D721Med (cell line): ENCODE measurements at places on chromosomes 1 and 21.

DNA sequence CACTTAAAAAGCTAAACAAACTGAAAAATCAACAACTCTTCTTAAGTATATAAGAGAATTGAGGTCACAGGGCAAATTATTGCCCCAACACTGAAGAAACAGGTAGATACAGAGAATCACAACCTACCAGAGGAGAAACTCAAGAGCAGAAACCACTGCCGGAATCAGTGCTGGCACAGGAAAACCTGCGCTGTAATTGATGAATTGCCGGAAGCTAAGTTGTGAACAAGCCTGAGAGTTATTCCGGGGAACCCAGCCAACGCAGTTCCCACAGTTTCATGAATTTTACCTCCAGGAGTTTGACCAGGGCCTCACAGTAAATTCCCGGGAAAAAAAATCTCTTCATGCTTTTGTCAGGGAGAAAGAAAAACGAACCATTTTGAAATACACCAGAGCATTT, 657.1 kb upstream of the BRINP3 start:
- no peak for DNase-seq

DNA sequence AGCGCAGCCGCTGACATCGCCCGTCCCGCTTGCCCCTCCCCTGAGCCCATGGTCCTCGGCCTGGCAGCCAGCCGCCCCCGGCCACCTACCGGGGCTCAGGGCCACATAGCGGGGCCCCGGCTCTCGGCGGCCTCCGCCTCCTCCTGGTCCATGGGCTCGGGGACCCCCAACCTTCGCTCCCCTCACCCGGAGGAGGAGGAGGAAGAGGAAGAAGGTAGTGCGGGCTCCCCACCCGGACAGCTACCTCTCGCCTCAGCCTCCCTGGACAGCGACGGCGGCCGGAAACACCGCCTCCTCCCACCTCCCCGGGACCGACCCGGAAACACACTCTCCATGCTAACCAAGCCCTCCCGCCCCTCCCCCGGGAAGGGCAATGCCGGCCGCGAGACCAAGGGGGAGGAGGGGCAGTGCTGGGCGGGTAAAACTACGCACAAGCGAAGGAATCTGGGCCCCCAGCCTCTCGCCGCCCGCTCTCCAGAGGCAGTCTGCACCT, at the start of gene KIAA0319L:
Gene KIAA0319L (minus strand): TSS at position 286 of the 493 bp plus-strand sequence. CDS start 2,912 bp downstream, outside the sequence.
- peak; percentile 76 for DNase-seq

GRCh38 chr1:61130338-61131000, 48.1 kb downstream of the NFIA start:
- no peak for DNase-seq

DNA sequence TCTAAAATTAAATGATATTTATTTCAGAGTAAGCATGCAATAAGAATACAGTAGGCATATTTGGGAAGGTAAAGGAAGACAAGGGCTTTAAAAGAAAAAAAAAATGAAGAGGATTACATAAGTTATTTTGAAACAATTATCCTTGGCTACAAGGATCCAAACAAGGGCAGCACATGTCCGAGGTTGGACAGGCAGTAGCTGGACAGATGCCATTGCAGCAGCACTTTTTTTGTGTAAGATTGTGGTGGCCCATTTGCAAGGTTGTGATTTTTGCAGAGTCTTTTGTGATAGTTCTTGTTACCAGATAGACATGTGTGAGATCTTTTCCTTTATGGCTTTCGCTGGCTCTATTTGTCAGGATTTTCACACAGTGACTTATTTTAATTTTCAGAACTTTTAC, 89.4 kb upstream of the COG2 start:
- no peak for DNase-seq

DNA sequence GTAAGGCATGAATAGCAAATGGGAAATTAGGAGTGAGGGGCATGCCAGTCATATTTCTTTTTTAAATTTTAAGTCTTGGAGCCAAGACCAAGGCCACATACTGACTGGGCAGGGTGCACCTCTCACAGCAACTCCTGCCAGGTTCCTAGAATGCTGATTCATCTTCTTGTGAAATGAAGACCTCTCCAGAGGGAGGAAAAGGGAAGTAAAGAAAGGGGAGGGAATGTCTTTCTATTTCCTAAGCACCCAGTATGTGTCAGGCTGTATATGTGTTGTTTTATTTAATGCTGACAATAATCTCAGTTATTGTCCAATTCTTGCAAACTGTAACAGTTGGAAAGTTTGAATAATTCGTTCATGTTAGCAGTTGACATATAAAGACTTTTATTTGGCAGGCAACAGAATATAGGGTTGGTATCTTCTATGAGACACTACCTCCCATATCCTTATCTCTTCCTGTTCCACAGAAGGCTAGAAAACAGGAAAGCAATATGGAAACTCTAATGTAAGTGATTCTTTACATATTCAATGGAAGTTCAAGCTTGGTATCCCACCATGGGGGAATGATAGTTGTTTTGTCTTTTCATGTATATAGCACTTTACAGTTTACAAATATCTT, 259.1 kb upstream of the USP24 start:
- no peak for DNase-seq

DNA sequence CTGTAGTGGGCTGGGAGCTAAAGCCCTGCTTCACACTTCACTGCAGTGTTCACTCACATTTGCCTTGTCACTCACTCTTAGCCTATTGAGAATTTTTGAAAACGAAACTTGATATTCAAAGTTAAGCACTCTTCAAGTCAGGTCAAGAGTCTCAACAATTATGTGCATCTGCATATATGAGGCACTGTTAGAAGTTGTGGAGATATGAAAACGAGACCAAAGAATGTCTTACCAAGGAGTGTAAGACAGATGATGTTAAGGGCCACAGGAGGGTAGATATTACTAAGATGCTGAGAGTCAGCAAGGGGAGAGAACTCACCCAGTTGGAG, 64.7 kb upstream of the GJA8 start:
- no peak for DNase-seq

DNA sequence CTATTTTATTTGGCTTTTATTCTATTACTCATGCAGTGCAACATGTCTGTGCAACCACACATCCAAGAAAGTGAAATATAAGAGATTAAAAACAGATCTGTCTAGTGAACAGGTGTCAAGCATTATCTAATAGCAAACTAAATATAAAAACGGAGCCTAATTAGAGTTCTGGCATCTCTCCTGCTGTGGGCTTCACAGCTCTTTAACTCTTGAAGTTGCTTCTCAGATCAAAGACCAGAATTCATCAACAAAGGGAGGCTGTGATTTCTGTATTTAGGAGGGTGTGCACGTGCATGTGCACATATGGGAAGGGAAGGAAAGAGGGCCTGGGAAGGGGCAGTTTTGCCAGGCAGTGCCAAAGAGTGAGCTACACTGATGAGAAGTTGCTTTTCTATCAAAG, 81.0 kb downstream of the MIS18A start:
- no peak for DNase-seq

DNA sequence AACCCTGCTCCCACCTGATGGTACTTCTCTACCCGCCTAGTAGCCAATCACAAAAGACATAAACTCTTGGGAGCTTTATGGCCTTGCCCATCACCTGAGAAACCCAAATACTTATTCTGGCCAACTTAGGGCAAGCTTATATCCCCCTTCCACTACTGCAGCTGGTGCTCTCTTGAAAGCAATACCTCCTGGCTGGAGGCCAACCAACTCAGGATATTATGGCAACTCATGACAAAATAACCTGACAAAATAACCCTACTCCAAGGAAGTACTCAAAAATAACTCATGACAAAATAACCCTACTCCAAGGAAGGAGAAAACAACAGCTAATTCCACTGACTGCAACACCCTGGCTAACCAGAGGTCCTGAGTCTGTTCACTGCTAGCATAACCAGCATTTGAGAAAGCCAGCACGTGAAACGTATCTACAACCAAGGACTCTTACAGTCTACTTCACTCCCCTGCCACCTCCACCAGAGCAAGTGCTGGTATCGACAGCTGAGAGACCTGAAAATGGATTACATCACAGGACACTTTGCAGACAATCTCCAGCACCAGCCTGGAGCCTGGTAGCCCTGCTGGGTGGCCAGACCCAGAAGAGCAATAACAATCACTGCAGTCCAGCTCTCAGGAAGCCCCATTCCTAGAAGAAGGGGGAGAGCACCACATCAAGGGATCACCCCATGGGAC, 179.9 kb downstream of the COL24A1 start:
- no peak for DNase-seq

DNA sequence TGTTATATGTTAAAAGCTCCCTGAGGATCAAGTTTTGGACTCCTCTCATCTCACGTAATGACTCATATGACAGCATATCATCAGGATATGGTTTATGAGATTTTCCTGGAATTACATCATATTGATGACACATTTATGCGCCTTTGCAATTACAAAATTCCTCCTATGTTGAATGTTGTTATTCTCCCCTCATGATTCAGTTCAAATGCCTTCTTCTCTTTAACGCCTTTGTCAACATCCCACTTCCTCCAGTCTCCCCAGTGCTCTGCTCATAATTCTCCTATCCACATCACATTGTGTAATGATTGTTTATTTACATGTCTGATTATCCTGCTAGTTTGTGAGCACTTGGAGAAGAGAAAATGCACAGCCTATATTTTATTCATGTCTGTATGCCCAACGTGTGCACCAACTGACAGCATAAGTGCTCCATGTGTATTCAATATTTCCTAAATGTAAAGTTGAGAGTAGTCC, 80.9 kb upstream of the BACH1 start:
- no peak for DNase-seq

- no peak for DNase-seq
Measured at GRCh38 chr1:46446646-46447498, 42.8 kb upstream of the DMBX1 start.

DNA sequence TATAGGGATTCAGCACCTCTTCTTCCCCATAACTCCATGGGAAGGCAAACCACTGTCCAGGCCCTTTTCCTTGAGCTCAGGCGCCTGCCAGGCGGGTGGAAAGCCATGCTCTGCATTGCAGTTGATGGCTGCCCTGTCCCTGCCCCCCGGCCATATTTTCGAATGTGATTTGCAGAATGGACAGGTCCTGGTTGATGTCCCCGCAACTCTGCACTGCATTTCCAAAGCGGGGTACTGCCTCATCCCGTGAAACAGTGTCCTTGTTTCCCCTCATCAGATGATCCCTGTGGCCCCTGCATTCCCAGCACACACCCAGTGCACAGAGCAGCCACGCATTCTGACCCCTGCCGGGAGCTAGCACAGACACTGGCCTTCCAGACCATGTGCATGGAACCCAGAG, 33.7 kb upstream of the SCMH1 start:
- DNase-seq: no peak

GRCh38 chr1:11952455-11953109, 18.1 kb downstream of the PLOD1 start:
- DNase-seq: no peak

- DNase-seq: no peak
Measured at GRCh38 chr21:23398726-23399125, 2208.6 kb downstream of the MRPL39 start.

DNA sequence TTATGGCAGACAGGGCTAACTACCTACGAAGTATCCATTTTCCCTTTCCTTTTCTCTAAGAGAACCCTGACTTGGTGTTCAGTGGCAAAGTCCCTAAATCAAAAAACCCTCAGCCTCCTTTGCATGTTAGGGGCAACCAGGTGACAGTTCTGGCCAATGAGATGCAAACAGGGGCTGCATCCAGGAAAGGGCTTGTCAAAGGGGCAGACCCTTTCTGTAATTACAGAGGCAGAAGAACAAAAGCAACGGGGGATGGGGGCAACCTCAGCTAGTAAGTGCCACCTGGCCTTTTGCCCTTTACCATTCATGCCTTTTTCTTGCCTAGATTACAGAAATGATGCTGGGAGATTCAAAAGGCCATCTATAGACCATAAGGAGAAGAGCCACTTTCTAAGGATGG, 34.4 kb downstream of the GLUL start:
- no peak for DNase-seq

GRCh38 chr1:14340002-14340785, 258.3 kb upstream of the KAZN start:
- DNase-seq: no peak

DNA sequence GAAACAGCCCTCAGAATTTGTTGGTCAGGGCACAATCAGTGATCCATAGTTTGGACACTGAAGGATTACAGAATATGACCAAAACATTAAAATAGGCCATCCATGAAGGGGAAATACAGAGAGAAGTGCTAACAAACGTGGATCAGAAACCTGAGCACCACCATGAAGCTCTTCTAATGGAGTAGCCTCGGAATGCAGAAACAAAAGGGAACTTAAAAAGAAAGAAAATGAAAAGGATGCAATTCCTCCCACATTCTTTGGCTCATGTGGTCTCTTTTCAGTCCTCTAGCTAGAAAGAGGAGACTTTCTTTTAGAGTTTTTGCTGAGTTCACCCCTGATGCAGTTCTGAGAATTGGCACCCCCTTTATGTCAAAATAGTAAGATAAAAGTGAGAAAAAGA, 989.8 kb upstream of the B3GALT2 start:
- DNase-seq: no peak

- no peak for DNase-seq
Measured at GRCh38 chr1:68278221-68278620, 45.9 kb upstream of the WLS start.

DNA sequence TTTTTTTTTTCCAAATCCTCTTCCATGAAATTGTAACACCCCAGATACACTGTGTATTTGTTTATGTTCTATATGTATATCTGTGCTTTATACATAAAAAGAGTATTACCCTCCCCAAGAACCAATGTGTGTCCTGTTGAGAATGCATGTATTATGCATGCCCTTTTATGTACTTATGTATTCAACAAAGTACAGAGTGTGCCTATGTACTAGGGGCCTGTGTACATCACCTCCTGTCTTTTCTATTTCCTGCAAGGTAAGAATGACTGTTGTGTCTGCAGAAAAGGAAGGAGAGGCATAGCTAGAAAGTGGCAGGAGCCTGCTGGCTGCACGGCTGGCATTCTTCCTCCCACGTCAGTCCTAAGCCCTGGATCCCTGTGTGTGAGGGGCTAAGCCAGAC, 7.0 kb downstream of the TMEM61 start:
- DNase-seq: no peak

DNA sequence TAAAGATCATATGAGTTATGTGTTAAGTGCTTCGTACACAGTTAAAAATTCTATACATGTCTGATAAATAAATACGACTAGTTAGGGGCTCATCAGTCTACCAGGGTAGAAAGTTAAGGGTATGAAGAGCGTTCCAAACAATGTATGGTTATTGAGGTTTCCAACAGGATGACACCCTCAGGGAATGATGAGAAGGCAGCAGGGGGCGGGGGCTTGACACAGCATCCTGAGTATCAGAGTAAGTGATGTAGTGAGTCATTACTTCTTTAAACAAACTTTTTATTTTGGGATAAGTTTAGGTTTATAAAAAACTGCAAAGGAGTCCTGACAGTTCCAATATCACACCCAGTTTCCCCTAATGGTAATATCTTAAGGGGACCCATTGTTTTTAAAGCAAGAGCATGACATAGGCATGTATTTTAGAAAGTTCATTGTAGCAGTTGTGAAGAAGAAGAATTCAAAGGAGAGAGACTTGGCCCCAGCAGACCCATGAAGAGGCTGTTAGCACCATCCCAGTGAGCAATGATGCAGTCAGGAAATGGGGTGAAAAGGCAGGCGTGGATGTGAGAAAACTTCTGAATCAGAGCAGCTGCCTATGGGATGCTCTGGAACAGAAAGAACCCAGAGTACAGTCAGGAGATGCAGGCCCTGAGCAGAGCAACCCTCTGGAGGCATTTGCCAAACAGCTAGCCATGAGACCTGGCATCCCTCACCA, 15.0 kb upstream of the PSMB2 start:
- no peak for DNase-seq
